ENCODE measurements at places on chromosomes 5 and 9.

GRCh38 chr5:76638479-76638878 lies 15.3 kb upstream of the F2RL2 start:
- DNase-seq = no peak

DNA sequence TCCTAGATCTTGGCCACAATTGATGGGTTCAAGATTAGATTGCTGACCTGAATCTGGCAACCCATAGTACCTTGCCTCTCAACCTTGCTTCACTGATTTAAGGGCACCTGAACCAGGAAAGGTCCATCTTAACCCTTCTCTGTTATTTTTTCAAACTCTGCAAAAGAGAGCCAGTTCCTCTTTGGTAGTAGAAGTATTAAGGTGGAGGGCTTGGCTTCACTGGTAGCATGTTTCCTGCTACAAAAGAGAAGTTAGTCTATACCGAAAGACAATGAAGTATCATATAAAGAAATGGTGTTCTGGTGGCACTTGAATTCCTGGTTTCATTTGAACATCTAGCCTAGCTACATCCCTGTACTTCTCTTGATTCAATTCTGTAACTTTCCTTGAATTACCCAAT lies 8.5 kb downstream of the ALG2 start:
- DNase-seq = no peak

GRCh38 chr5:92761585-92761984 lies 819.4 kb downstream of the NR2F1-AS1 start:
- DNase-seq = no peak

- DNase-seq = no peak
These were observed 257.9 kb upstream of the NREP start for GRCh38 chr5:112014783-112015395.

DNA sequence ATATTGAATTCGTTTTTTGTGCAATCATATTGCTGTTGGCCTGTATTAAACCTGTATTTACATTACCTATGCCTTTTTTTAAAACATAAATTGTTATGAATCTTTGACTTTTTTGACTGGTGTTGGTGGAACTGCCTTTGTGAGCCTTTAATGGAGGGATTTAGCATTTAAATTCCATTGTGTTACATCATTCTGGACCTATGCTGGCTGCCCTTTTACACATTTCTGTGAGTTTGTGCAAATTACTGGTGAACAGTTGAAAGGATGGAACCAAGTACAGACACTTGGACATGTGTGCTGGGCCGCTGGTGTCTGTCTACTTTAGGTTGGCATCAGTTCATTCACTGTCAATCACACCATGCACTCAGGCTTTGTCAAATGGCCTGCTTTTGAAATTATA lies 3.4 kb downstream of the SNX18 start:
- no peak for DNase-seq

DNA sequence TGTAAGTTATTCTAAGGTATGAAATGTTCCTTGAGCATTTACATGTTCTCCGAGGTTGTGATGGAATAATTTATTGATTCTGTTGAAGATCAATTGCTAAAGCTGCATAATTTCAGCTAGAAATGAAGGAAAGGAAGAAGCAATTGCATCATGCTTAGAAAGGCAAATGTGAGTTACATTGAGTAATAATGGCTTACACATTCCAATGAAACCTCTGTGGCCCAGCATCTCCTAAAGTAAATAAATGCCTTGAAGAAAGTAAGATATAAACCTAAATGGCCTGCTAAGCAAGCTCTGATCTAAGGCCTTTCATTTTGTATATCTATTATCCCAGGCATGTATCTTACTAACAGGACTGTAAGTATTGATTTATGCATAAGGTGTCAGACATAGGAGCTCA lies 677.3 kb upstream of the RGMB start:
- DNase-seq = no peak

DNA sequence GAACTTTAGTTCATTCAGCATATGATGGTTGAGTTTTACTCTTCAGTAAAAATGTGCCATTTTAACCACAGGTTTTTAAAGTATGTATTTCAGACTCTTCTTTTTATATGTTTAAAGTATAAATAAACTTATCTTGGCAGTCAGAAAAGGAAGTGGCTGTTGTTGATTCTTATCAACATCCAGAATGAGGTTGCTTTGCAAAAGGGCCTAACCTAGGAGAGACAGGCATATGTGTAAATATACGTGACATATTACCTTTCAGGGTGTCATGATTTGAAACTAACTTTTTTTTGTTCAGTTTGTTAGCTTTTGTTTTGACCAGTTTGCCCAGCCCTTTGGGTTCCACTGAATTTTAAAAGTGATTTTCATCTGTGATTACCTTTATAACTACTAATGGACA lies 7.4 kb downstream of the SMARCA2 start:
- DNase-seq = no peak

Data from posterior cingulate gyrus (tissue), 11 donors.